Iris pigment epithelial cell (primary cell): ENCODE measurements at places on chromosomes 16 and 17.

DNA sequence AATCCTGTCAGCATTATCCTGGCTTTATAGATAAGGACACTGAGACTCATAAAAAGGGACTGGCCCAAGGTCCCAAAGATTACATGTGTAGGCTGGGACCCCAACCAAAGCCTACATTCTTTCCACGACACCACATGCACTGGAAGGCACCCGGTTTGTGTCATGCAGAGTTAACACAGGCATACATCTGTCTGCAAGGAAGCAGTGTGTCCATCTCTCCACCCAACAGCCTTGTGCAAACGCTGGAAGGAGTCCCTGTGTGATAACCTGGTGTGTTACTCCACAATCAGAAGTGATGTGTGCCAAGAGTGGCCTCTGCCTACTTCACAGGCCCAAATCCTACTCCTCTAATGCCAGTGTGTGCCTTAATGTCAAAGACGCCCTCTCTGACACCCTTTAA lies 139.8 kb downstream of the PARN start:
- DNase-seq: no peak

DNA sequence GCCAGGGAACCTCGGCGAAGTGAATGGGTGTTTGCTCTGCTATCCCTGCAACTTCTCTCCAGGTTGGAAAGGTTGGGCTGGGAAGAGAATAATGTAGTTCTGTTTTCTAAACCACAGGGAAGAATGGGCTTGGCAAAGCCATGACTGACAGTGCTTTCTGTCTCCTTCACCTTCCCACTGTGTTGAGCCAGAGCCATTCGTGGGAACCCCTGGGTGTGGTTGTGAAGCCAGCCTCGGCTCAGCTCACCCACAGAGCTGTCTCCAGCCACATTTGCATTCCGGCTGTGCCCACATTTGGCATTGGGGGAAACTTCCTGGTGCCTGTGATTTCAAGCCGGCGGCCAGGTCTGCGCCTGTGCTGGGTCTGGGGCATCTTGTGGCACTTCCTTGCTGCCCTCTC lies 39.9 kb downstream of the BAIAP2 start:
- DNase-seq: no peak

DNA sequence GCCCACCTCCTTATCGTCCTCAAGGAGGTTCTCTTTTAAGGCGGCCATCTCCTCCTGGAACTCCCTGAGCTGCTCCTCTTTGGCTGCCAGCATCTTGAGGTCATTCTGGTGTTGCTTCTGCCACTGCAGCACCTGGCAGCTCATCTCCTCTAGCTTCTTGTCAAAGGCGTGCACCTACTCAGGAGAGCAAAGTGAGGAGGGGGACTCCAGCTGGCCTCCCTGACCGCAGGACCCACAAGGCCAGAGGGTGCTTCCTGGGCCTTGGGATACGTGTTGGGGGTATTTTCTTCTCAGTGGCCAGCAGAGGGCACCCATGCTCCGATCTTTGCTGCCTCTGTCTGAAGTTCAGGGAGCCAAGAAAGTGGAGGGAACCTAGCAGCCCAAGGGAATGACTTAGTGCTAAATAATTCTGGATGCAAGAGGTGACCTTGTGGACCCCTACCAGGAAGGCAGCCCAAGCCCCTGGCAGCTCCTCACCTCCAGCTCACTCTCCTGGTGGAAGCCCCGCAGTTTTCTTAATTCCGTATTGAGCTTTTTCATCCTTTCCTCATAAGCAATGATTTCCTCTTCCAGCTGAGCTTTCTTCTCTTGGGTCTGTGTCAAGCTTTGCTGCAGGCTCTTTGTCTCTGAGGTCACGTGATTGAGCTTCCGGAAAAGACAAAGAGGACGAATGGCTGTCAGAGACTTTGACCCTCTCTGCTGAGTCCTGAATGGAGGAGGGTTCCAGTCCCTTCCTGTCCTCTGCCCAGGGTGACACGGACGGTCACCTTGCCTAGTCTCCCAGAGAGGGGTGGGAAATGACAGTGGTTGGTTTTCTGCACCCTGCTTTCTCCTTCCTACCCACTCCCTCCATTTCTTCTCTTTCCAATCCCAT lies 31.4 kb downstream of the DHX38 start:
- peak; percentile 74 for DNase-seq

DNA sequence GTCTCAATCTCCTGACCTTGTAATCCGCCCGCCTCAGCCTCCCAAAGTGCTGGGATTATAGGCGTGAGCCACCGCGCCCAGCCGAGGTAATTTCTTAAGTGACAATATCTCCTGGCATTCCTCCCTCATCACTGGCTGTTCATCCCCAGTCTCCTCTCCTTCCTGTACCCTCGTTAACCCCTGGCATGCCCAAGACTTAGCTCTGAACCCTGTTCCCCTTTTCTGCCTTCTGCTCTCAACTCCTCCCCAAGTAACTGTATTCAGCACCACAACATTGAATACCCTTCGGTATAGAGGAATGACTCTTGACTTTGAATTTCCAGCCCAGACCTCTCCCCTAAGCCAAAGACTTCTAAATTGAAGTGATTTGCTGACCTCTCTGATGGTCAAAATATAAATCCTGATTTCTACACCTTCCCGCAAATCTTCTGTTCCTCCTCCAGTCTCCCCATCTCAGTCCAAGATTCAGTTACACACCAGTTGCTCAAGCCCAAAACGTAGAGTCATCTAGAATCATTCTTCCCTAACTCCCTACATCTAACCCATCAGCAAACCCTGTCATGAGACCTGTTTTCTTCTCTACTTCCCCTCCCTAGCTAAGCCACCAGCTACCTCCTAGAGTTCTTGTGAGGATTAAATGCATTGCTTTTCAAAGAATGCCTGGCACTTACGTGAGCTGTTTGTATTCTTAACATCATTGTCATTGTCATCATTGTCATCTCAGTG lies 14.8 kb downstream of the PMP22 start:
- no peak for DNase-seq

GRCh38 chr17:47265983-47266541 lies 12.4 kb downstream of the ITGB3 start:
- peak; percentile 54 for DNase-seq

DNA sequence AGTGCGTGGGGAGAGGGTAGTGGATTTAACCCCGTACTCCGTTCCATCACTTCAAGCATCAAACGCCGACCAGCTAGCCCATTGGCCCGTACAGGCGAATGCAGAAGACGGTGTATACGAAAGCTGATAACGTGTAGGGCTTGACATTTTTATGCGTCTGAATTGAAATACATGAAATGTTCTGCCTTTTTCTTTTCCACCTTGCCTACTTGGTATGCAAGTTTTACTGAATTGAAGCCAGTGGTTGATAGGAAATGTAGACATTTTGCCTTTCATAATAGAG lies 834 bp upstream of the STAT3 start:
- no peak for DNase-seq

GRCh38 chr17:81398176-81398831 lies 3.0 kb downstream of the BAHCC1 start:
- peak; percentile 65 for DNase-seq

GRCh38 chr16:66203476-66203875 lies 163.0 kb upstream of the CDH5 start:
- no peak for DNase-seq

GRCh38 chr16:85093705-85094104 lies 18.6 kb downstream of the CIBAR2 start:
- no peak for DNase-seq

GRCh38 chr17:31825961-31826691 lies 32.9 kb downstream of the COPRS start:
- peak; percentile 66 for DNase-seq

GRCh38 chr17:50289991-50290702 lies 15.9 kb downstream of the TMEM92 start:
- DNase-seq: peak; percentile 99

DNA sequence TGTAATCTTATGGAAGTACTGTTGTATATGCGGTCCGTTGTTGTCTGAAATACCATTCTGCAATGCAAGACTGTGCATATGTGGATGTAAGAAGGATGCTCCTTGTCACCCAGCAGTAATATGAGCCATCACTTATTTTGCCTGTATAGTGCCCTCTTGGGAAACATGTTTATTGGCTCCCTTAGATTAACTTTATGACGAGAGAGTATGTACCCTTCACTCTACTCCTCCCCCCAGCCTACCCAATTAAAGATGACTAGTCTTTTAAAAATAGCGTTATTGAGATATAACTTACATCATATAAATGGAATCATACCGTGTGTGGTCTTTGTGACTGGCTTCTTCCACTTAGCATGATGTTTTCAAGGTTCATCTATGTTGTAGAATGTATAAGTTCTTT lies 33.6 kb downstream of the FTO start:
- no peak for DNase-seq

GRCh38 chr16:78990309-78990701 lies 610.2 kb downstream of the MAF start:
- DNase-seq: no peak

- DNase-seq: no peak
Measured at GRCh38 chr17:46163316-46163715, 29.9 kb downstream of the KANSL1 start.

- DNase-seq: peak; percentile 52
Measured at GRCh38 chr17:15981208-15981607, 18.3 kb downstream of the ZSWIM7 start.

GRCh38 chr17:7133916-7134315 lies 19.3 kb upstream of the ASGR2 start:
- no peak for DNase-seq

DNA sequence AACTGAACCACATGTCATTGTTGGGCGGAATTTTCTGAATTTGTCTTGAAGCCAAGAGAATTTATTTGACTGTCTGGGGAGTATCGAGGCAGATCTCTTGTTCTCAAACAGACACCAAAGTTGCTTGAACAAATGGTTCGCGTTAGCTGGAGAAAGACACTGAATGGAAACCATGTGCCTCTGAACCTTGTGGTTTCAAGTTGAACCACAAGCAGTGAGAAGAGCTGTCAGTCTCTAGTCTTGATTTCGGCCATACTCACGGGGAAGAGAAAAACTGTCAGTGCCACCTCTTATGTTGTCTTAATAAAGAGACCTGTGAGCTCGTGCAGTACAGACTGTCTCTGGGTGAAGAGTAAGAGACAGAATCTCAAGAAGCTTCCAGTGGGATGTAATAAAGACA lies 886.5 kb upstream of the SOX9 start:
- no peak for DNase-seq

DNA sequence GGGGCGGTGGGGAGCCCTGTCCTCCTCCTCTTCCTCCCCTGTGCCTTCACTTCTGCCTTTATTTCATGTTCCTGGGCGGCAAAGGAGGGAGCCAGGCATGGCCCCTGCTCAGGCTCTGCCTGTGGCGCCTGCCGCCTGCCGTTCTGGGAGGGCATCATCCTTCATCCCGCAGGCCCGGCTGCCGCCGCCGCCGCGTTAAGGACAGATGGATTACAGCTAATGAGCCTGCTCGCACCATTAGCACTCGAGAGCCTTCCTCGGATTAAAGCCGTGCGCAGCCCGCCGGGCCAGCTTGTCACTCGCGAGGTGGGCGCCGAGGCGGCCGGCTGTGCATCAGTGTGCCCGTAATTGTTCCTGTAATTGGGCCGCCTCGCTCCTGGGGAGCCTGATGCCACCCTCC lies 127.7 kb upstream of the GSE1 start:
- no peak for DNase-seq

- peak; percentile 37 for DNase-seq
Measured at GRCh38 chr17:80025796-80026195, 9.9 kb downstream of the TBC1D16 start.

- DNase-seq: peak; percentile 35
Measured at GRCh38 chr17:82103553-82104451, 5.8 kb upstream of the FASN start.

DNA sequence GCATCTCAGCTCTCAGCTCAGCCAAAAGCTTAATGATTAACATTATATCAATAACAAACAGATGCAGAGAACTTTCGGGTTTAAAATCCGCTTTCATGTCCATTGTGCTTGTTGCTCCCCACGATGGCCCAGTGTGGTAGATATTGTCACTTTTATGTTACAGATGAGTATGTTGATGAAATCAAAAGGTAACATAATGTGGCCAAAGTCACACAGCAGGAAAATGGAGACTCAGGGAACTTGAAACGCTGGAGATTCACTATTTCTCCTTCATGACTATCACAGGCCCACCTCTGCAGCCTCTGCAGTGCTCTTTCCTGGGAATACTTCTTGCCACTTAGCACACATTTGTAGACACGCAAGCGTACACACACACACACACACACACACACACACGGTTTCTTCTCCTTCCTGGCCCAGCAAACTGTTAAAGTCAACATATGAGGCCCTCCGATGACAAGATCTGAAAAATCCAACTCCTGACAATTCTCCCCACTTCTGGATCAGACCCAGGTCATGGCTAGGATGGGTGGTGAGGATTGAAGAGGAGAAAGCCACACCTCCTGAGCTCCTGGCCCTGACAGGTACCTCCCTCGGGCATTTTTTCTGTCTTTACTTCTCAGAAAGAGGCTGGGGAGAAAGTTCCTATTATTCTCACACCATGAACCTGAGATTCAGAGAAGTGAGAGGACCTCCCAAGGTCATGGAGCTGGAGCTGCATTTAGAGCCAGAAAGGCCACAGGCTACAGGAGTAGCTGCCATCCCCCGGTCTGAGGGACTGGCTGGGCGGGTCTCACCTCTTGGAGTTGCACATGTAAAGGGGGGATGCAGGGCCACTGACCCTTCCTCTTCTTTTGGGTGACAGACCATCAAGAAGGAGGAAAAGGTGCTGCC lies 9.7 kb downstream of the DRC7 start:
- no peak for DNase-seq

DNA sequence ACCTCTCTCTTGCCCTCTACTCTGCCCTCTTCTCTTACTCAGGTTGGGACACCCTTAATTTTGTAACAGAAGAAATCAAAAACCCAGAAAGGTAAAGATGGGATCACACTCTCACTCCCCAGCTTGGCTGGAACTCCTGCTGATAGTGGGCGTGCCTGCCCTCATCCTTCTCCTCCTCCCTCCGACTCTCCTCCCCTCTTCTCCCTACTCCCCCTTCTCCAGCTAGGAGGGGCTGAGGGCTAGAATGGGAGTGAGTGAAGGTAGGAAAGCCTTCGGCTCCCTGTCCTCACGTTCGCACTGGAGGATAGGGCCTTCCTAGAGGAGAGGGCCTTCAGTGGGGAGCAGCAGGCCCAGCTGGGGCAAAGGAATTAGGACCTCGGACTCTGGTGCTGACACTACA lies 20.3 kb downstream of the SLC7A6OS start:
- no peak for DNase-seq

DNA sequence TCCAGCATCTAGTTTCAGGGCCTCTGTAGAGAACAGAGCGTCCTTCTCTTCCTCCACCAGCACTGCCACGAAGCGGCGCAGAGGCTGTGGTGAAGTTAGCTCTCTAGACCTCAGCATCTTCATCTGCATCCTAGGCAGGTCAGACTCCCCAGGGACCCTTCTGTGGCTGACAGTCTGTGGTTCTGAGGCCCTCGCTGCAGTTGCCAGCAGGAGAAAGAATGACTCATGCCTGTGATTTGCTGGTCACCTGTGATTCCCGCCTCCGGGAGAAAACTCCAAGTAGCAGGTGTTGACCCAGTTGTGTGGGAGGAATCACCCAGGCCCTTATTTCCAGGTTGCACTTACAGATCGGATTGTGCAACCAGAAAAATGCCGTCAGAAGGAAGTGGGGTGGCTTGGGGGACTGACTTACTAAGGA lies 117.3 kb upstream of the CACNG5 start:
- DNase-seq: peak; percentile 16

DNA sequence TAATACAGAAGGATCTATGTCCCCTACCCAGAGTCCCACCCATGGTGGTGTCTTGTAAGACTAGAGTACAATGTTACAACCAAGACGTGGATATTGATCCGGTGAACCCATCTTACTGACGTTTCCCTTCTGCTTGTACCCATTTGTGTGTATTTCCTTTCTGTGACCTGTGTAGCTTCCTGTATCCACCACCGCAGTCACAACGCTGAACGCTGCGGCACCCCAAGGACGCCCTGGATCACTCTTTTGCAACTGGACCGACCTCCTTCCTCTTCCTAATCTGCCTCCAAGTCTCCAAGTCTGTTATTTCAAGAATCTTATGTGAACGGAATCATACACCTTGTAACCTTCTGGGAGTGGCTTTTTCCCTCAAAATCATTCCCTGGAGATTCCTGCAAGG lies 33.5 kb upstream of the CBX4 start:
- DNase-seq: no peak
